ENCODE measurements at places on chromosomes 12 and 14. TPM values are rescaled to one million over a fixed set of nuclear protein-coding genes. Genes with fewer than 3 reads are reported as not detected.

FGF6 gene
- total RNA-seq, result not detected

DIP2B gene
- 28.6 TPM for total RNA-seq

TRIP11 gene
- total RNA-seq, result 68.9 TPM

EGLN3 gene
- 7.6 TPM for total RNA-seq

DAZAP2 gene
- total RNA-seq, result 244 TPM

GPR137C gene
- 1.5 TPM for total RNA-seq

KRT4 gene
- 6.8 TPM for total RNA-seq

AKAP5 gene
- 3.6 TPM for total RNA-seq

ARHGDIB gene
- total RNA-seq, result 228 TPM

DNA sequence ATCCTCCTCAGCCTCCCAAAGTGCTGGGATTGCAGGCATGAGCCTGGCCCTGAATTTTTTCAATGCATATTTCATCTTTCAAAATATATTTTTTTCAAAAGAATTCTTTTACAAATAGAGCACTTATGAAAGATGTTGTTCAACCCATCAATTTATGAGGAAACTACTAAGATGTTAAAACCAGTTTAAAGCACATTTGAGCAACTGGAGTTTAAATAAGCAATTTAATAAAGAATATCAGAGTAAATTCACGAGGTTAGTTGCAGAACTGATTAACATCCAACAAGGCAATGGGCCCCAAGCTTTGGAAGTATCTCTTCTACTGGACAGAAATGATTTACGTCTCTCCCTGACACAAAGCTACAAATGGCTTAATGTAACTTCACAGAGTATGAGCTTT lies 23.3 kb downstream of the GLT1D1 start:
- no peak overlapping the region for H3K4me3 ChIP-seq
- no peak for DNase-seq
- no peaks in the 10 kb centered on the region for H3K4me1 ChIP-seq
- no peaks in the 10 kb centered on the region for H3K36me3 ChIP-seq
- H3K27ac ChIP-seq, result no peak overlapping the region

- H3K36me3 ChIP-seq, result no peaks in the 10 kb centered on the region
- H3K4me1 ChIP-seq, result no peaks in the 10 kb centered on the region
- no peak overlapping the region for H3K4me3 ChIP-seq
- H3K27ac ChIP-seq, result no peak overlapping the region
- DNase-seq, result no peak
Observed at GRCh38 chr14:95407354-95407753, 87.6 kb upstream of the CLMN start.

- H3K27me3 ChIP-seq, result no peaks in the 10 kb centered on the region
- H3K27ac ChIP-seq, result no peak overlapping the region
- no peaks in the 10 kb centered on the region for H3K4me1 ChIP-seq
- no peaks in the 10 kb centered on the region for H3K36me3 ChIP-seq
- H3K4me3 ChIP-seq, result no peak overlapping the region
Observed at GRCh38 chr12:67592228-67593011, 56.1 kb upstream of the DYRK2 start.

DNA sequence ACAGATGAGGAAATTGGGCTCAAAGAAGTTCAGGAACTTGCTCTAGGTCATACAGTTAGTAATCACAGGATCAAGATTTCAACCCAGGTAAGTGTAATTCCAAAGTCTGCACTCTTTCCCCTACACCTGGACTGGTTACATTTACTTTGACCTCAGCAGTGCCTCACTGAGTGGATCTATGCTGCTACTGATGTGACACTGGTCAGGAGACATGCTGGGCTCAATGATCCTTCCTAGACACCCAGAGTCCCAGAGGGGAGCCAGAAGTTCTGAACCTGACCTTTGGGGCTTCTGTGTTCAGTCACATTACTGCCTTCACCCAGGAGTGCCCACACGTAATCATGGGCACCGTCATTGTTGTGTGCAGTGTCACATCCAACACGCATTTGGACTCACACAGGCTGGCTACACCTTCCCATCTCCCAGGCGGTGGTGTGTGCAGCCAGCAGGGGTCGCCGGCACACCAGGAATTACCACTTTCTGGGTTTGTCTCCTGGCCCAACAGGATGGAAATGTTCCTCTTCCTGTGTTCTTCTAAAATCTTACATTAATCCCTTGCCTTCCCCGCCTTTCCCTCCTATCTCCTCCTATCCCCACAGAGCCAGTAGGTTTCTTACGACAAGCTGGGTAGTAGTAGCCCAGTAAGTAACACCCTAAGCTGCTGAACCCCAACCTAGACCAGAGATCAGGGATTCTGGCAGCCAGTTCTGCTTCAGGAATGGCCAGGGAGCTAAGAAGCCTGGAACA lies 25.6 kb downstream of the CALCOCO1 start:
- peaks cover 3% of the 10 kb centered on the region for H3K4me1 ChIP-seq
- H3K4me3 ChIP-seq, result no peak overlapping the region

GRCh38 chr12:119949145-119949544 lies 39.9 kb upstream of the BICDL1 start:
- DNase-seq, result no peak
- no peak overlapping the region for H3K27ac ChIP-seq
- H3K27me3 ChIP-seq, result no peaks in the 10 kb centered on the region
- no peak overlapping the region for H3K4me3 ChIP-seq

GRCh38 chr12:104336115-104336514 lies 32.6 kb downstream of the EID3 start:
- peaks cover 92% of the 10 kb centered on the region for H3K36me3 ChIP-seq
- H3K4me3 ChIP-seq, result no peak overlapping the region
- H3K27me3 ChIP-seq, result no peaks in the 10 kb centered on the region
- DNase-seq, result no peak
- H3K4me1 ChIP-seq, result no peaks in the 10 kb centered on the region

- H3K4me3 ChIP-seq, result no peak overlapping the region
- no peak overlapping the region for H3K27ac ChIP-seq
- no peaks in the 10 kb centered on the region for H3K27me3 ChIP-seq
- DNase-seq, result peak; percentile 76
- no peaks in the 10 kb centered on the region for H3K36me3 ChIP-seq
Observed at GRCh38 chr14:50821510-50822464, 9.2 kb downstream of the NIN start.

DNA sequence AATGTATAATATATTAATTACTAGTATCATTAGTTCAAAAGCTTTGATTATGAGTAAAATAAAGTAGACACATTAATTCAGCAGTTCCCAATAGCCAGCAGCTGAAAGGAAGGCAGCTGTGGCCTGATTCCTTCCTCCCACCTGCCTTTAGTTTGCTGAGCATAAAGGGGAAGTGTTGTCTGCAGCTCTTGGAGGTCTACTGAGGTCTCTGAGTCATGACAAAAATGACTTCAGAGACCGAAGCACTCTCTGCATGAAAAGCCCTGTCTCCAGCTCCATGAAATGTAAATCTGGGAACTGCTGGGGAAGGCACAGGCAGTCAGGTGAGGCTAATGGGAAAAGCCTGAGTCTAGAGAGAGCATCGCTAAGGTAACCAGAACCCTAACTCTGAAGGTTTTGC lies 165.4 kb downstream of the NRXN3 start:
- DNase-seq, result no peak
- H3K27me3 ChIP-seq, result no peaks in the 10 kb centered on the region
- no peaks in the 10 kb centered on the region for H3K36me3 ChIP-seq
- H3K27ac ChIP-seq, result no peak overlapping the region

DNA sequence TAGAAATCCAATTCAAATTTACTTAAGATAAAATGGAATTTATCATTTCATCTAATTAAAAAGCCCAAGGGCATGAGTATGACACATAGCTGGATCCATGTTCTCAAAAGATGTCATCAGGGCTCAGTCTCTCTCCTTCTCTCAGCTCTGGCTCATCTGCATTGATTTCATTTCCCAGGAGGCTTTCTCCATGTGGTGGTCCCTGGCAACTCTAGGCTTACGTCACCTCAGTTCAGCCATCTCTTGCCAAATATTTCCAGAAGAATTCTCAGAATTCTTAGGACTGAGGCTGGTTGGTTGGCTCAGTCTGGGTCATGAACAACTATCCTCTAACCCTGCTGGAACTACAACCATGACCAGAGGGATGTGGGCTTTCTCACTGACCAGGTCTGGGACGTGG lies 65.3 kb downstream of the FOS start:
- no peak overlapping the region for H3K27ac ChIP-seq
- H3K36me3 ChIP-seq, result no peaks in the 10 kb centered on the region
- no peak overlapping the region for H3K4me3 ChIP-seq
- DNase-seq, result no peak
- H3K27me3 ChIP-seq, result no peaks in the 10 kb centered on the region
- H3K4me1 ChIP-seq, result peaks cover 37% of the 10 kb centered on the region

DNA sequence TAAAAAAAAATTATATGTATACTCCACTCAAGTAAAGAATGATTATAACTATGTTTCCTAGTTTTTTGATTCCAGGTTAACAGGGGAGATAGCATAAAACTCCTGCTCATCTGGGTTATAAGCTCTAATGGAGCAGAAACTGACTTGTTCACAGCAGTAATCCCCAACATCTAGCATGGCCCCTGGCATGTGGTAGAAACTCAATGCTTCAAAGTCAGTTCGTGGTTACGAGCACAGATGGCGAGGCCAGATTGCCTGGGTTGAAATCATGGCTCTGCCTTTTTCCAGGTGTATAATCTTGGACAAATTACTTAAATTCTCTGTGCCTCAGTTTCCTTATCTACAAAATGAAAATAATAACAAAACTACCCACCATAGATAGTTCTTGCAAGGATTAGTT lies 183.8 kb downstream of the TTC7B start:
- H3K36me3 ChIP-seq, result no peaks in the 10 kb centered on the region
- H3K4me3 ChIP-seq, result no peak overlapping the region
- no peaks in the 10 kb centered on the region for H3K27me3 ChIP-seq
- no peak overlapping the region for H3K27ac ChIP-seq
- peaks cover 22% of the 10 kb centered on the region for H3K4me1 ChIP-seq
